H54 (cell line): ENCODE measurements at places on chromosomes 2 and 18.
A peak's percentile ranks its signal among the peaks of the same experiment; 100 is the strongest.

- DNase-seq: no peak
These were observed 33.8 kb upstream of the CYP1B1 start for GRCh38 chr2:38109732-38110181.

DNA sequence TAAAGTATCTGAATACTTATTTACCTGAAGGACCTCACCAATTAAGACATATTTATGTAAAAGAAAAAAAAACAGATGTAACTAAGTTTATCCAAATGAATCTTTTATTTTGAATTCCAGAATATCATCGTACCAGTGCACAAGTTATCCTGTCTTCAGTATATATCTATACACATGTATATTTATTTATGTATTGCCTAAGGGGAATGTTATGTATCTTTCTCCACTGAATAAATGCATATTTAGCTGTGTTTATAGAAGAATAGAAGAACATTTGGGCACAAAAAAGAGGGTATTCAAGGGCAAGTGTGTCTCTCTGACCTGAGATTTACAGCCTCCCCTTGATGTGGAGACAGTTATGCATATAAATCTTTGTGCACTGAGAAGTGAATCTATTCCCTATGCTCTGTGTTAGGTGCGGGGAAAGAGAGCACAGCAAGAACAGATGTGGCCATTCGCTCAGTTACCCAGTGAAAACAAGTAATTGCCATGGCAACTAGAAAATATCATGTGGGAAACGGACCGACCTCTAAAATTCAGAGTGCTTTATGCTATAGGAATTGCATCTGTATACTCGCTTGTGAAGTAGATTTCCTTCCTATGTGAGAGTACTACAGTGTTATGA lies 39.5 kb upstream of the ASXL3 start:
- no peak for DNase-seq

- no peak for DNase-seq
These were observed 178.9 kb downstream of the LNPK start for GRCh38 chr2:175823002-175823706.

DNA sequence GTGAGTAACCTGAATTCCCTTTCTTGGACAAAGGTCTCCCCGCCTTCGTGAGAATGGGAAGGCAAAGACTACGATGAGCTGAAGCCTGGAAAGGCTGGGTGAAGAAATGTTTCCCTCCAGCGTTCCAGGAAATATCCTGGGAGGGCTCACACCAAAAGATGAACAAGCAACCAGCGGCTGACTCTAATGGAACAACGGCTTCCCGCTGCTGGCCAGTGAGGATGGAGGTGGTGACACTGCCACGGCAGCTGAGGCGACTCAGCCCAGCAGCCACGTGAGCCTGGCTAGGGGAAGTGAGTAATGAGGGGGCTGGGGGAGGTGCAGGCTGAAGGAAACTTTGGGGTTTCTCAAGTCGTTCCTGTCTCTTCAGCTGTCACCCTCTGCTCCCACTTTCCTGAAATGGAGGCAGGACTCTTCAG lies 105.0 kb upstream of the SMAD7 start:
- DNase-seq: peak; percentile 57

DNA sequence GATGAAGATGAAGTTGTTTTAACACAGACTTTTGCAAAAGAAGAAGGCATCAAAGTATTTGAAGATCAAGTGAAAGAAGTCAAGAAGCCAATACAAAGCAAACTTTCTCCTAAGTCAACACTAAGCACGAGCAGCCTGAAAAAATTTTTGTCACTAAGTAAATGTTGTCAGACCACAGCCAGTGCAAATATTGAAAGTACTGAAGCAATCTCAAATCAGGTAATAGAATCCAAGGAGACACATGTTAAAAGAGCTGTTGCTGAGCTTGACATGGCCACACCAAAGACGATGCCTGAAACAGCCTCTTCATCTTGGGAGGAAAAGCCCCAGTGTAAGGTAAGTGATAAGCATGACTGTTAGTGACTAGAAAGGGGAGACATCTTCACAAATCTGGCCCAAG lies 75.1 kb downstream of the FSIP2 start:
- DNase-seq: no peak

GRCh38 chr2:11856095-11856494 lies 109.7 kb downstream of the LPIN1 start:
- no peak for DNase-seq

DNA sequence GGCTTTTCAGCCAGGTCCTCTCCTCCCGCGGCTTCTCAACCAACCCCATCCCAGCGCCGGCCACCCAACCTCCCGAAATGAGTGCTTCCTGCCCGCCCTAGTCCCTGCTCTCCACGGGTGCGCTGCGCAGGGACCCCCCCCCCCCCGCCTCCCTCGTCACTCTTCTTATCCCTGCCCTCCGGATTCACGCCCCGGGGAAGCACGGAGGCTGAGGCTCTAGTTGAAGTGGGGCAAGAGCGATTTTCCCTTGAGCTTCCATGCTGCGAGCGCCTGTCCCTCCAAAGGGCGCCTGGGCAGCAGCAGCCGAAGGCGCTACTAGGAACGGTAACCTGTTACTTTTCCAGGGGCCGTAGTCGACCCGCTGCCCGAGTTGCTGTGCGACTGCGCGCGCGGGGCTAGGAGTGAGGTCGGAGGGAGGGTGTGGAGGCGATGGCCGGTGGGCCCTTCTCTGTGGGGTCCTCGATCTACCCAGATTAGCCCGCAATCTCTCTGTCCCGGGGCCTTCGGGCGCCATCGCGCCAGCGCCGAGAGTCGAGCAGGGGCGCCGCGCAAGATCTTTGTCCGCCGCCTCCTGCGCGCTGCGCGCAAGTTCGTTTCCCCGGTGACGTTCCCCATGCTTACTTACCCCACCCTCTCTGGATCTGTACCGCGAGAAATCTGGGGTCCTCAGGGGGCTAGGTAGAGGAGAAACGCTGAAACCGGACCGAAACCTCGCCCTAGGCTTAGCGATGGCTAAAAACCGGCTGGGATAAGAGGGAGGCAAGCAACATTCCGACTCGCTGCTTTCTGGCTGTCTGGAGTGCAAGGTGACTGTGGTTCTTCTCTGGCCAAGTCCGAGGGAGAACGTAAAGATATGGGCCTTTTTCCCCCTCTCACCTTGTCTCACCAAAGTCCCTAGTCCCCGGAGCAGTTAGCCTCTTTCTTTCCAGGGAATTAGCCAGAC lies 677 bp downstream of the GAD1 start:
- DNase-seq: no peak

DNA sequence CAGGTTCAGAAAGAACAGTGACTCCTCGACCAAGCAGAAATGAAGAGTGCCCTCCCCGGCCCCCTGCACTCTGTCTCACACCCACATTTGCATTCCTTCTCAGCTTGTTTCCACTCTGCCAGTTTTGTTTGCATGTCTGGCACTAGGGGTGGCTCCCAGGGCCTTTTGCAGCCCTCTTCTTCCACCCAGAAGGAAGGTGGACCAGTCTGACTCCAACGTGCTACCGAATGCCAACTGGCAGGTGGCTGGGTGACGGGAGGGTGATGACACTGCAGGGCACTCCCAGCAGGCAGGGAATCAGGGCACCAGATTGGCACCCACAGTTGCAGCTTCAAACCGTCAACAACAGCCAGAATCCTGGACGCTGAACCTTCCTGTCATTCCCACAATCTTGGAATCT lies 371.1 kb downstream of the TXNL1 start:
- no peak for DNase-seq

DNA sequence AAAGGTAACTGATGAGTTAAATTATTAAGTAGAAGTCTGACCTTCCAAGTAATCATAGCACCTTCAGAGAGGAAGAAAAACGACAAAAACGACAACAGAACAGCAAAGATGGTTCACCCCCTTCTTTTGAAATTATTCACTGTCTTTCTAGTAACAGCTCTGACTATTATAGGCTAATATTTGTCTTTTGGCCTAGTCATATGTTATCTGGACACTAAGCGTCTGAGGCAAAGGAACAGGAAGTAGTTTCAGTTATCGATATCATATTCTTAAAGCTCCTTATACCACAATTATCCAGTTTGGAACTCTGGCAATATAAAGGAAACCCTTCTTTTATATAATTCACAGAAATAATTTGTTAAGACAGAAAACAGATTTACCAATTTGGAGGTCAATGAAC lies 27.6 kb upstream of the SLC40A1 start:
- no peak for DNase-seq

GRCh38 chr2:152448606-152449005 lies 113.6 kb downstream of the FMNL2 start:
- DNase-seq: no peak

DNA sequence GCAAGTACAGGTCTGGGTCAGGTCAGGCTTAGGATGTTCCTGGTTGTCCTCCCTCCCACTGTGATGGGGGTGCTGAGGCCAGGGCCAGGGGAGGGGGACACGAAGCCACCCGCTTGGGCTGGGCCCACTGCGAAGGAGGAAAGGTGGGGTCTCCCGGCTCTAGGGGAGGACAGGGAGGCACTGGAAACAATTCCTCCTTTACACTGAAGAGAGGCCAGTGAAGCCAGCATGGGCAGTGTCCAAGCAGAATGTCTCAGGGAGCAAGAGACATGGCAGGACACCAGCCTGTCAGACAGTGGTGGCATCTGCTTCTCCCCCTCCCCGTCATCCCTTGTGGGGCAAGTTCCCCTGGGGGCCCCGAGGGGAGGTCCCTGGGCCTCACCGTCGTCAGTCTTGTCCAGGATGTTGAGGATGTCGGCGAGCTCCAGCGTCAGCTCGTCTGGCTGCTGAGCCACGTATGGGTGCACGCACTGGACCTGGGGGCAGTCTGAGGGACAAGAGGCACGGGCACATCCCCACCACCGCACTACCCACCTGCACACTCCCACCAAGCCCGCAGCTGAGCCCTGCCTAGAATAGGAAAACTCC lies 10.8 kb downstream of the SNORC start:
- DNase-seq: no peak

DNA sequence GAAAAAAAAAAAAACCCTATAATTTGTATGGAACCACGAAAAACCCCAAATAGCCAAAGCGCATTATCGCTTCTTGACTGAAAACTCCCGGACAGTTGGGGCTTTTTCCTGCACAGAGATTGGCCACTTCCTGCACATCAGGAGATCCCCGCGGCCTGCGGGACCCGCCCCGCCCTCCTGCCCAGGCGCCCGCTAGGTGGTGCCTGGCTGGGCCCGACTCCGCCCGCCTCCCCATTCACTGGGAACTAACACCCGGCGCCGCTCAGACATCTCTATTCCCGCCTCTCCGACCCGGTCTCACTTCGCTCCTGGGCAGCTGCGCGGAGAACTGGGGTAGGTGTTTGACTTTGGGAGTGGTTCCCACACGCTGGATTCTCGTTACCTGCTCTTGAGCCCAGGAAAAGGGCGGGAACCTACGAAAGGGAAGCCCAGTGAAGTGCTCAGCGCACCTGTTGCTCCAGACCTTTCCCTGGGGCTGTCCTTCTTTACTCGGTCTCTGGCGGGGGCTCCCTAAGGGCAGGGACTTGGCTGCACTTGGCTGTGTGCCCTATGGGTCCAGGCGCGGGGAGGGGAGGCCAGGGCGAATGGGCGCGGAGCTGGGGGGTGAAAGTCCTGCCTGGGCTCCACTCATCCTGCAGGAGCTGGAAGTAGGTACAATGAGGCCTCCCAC lies at the start of gene HMSD:
HMSD (plus strand) TSS at position 234 of the 670 bp plus-strand sequence. CDS start 4,155 bp downstream, outside the sequence.
- no peak for DNase-seq

GRCh38 chr2:30765191-30765590 lies 42.1 kb downstream of the CAPN13 start:
- DNase-seq: no peak

GRCh38 chr2:189249901-189250300 lies 70.3 kb upstream of the COL5A2 start:
- DNase-seq: no peak

- no peak for DNase-seq
These were observed 15.9 kb downstream of the LYPD6 start for GRCh38 chr2:149346272-149346671.

- DNase-seq: no peak
These were observed 6.6 kb upstream of the TNFRSF11A start for GRCh38 chr18:62318228-62319180.

GRCh38 chr2:207257251-207258250 lies 91.8 kb upstream of the KLF7 start:
- no peak for DNase-seq

DNA sequence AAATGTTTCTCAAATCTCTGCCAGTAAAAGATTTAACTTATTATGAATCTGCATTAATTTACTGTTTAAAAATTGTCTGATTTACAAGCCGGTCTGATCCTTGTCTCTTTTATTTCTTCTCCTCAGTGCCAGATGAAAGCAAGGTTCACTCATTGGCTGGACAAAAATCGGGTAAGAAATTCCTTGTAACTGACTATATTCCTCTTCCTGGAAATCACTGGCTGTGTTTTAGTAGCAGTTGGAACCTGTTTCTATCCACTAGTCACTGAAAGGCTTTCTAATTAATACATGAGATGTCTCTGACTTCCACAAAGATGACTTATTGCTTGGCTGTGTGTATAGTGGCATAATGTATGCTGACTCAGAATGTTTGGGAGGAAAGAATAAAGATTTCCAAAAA lies 436.6 kb upstream of the NRP2 start:
- no peak for DNase-seq
